ENCODE measurements at places on chromosomes 5 and 9.

DNA sequence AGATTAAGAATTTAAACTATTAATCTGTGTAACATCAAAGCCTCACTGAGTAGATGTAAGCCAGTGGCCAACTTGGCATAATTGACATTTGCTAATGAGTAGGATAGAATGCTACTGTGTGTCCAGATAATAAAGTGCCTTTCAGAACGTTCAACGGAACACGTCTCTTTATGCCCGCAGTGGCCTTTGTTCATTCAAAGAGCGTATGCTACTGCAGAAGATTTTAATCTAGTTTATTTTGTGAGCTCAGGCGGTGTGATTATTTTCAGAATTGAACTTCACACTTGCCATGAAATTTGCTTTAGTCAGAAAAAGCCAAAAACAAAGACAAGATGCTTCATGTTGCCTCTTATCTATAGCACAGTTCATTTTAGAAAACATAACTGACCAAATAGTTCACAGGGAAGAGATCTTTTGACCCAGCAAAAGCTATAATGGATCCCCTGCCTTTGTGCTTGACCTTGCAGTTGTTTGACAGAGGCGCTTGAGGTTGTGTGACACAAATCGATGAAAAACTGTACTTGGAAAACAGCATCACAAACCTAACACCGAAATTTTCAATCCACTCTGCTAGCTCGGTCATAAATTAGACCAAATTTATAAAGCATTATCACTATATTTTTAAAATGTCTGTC is 530.9 kb upstream of the TYRP1 start:
- H3K4me1 ChIP-seq, result no peaks in the 10 kb centered on the region
- H3K36me3 ChIP-seq, result no peaks in the 10 kb centered on the region
- H3K4me3 ChIP-seq, result no peak overlapping the region
- H3K27ac ChIP-seq, result no peak overlapping the region
- no peak for DNase-seq

DNA sequence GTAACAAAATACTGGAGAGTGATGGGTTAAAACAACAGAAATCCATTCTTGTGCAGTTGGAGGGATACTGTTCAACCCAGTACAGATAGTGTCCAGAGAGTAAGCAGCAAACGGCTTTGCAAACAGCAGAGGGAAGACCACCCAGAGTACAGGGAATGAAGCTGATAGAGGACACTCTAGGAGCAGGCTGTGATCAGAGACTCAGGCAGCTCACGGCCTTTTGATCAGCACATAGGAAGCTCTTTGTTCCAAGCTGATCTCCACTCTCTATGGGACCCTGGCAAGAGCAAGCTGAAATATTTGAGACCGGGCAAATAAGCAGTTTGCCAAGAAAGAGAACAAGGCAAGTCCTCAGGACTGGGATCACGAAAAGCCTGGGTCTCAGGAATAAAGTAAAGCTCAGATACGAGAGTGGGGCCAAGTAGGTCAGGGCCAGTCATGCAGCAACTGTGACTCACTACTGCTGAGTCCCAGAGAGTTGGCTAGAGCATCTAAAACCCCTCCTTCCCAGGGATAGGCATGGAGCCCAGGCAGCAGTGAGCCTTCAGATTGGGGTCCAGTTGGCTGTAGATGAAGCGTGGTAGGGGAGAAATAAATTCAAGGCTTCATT is 52.4 kb downstream of the MELK start:
- H3K4me1 ChIP-seq, result peaks cover 19% of the 10 kb centered on the region
- peaks cover 50% of the 10 kb centered on the region for H3K36me3 ChIP-seq
- DNase-seq, result no peak

- peaks cover 19% of the 10 kb centered on the region for H3K4me1 ChIP-seq
- H3K36me3 ChIP-seq, result no peaks in the 10 kb centered on the region
- H3K4me3 ChIP-seq, result no peak overlapping the region
- H3K27ac ChIP-seq, result peak overlapping the region; percentile 91
Observed at GRCh38 chr5:35884191-35884769, 27.6 kb downstream of the IL7R start.

DNA sequence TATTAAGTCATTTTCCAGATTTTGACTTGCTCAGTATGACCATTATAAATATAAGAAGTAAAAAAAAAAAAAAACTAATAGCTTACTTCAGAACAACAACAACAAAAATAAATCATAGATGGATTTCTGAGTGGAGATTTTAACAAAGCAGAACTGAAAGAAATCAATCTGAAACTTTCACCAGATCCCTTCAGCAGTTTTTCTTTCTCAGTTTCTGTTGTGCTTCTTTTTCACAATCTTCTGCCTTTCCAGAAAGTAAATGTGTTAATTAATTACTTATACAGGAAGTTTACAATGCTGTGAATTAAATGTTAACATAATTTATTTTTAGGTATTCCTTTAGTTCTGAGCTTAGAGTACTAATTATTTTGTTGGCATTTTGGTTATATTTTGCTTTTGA is 73.5 kb downstream of the CHSY3 start:
- no peak overlapping the region for H3K27ac ChIP-seq
- H3K27me3 ChIP-seq, result no peaks in the 10 kb centered on the region
- no peak for DNase-seq
- H3K4me3 ChIP-seq, result no peak overlapping the region

- H3K27me3 ChIP-seq, result no peaks in the 10 kb centered on the region
- H3K36me3 ChIP-seq, result no peaks in the 10 kb centered on the region
- DNase-seq, result no peak
- no peak overlapping the region for H3K27ac ChIP-seq
- no peaks in the 10 kb centered on the region for H3K4me1 ChIP-seq
Observed at GRCh38 chr5:94577466-94578245, 40.7 kb downstream of the KIAA0825 start.
